ENCODE measurements at places on chromosomes 16 and 17. TPM values are rescaled to one million over a fixed set of nuclear protein-coding genes. Genes with fewer than 3 reads are reported as not detected.
A peak's percentile ranks its signal among the peaks of the same experiment; 100 is the strongest.

DNA sequence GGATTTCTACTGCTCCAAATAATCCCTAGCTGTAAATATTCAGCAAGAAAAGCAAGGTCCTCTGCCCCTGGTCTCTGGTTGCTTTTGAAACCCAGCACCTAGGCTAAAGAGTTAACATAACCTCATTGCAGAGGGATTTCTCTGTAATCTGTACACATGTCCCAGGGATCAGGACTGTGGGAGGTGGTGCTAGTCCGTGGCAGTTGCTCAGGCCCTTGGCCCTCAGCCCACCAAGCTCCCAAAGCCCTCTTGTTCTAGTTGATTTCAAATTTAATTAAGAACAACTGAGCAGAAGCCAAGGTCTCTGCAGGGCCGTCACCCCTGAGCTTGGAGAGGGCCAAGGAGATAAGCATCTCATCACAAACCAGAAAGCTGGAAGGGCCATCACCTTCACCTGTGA is 181.1 kb downstream of the SOX9 start:
- H3K4me1 ChIP-seq, result peaks cover 14% of the 10 kb centered on the region
- H3K4me3 ChIP-seq, result no peak overlapping the region
- peaks cover 2% of the 10 kb centered on the region for H3K27me3 ChIP-seq
- H3K27ac ChIP-seq, result no peak overlapping the region

SLC4A1 gene
- not detected for total RNA-seq

- H3K27me3 ChIP-seq, result peaks cover 2% of the 10 kb centered on the region
- DNase-seq, result no peak
- peak overlapping the region; percentile 19 for H3K27ac ChIP-seq
- H3K36me3 ChIP-seq, result no peaks in the 10 kb centered on the region
These were observed 49.2 kb downstream of the MRTFB start for GRCh38 chr16:14120335-14120734.

- no peaks in the 10 kb centered on the region for H3K4me1 ChIP-seq
- peaks cover 3% of the 10 kb centered on the region for H3K27me3 ChIP-seq
- no peak for DNase-seq
- no peaks in the 10 kb centered on the region for H3K36me3 ChIP-seq
- H3K27ac ChIP-seq, result no peak overlapping the region
- no peak overlapping the region for H3K4me3 ChIP-seq
These were observed 308.0 kb downstream of the GRIN2A start for GRCh38 chr16:9874219-9874618.

ACE gene
- total RNA-seq, result 3.7 TPM

DNA sequence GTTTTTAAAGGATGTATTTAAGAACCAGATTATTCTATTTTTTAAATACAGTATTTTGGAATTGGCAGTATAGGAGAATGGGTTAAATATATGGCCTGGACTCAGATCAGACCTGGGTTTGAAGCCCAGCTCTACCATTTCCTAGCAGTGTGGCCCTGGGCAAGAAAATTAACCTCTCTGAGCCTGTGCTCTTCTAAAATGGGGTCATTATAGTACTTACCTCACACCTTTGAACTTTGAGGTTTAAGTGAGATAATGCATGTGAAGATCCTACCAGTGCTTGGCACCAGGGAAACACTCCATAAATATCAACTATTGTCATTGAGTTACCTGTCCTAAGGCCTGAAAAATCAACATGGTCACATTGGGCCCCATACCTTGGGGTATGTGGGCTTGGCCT is 93.4 kb upstream of the WSB1 start:
- no peak overlapping the region for H3K4me3 ChIP-seq
- H3K27me3 ChIP-seq, result no peaks in the 10 kb centered on the region
- H3K36me3 ChIP-seq, result no peaks in the 10 kb centered on the region
- no peak overlapping the region for H3K27ac ChIP-seq
- DNase-seq, result no peak
- no peaks in the 10 kb centered on the region for H3K4me1 ChIP-seq

SULT1A4 gene
- total RNA-seq, result 1.0 TPM

DNA sequence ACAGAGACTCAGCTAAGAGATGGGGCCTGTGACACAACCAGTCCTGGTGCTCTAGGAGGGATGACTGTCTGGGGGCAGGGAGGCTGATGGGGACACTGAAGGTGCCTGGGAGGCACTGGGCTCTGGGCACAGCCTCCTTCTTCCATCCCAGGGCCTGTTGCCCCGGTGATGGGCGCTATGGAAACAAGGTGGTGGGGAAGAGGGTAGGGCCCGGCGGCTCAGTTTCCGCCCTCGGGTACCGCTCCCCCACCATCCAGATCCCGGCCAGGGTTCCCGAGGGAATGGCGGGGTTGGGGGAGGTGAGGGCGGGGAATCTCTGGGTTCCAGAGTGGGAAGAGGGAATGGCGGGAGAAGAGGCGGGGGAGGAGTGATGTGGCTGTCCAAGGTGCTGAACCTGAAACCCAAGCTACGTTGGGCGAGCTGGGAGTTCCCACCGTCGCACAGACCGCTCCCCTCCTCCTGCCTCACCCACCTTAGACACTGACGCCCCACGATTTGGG is 981 bp downstream of the KCNH4 start:
- peaks cover 36% of the 10 kb centered on the region for H3K27me3 ChIP-seq
- peaks cover 7% of the 10 kb centered on the region for H3K36me3 ChIP-seq
- no peak overlapping the region for H3K27ac ChIP-seq
- peaks cover 4% of the 10 kb centered on the region for H3K4me1 ChIP-seq

TSPOAP1 gene
- total RNA-seq, result 39.7 TPM
